Type B pancreatic cell (in vitro differentiated cells): ENCODE measurements at places on chromosomes 2 and 18. TPM values are rescaled to one million over a fixed set of nuclear protein-coding genes. Genes with fewer than 3 reads are reported as not detected.

ST6GAL2 gene
- 1.8 and 18.7 TPM in 2 replicates for total RNA-seq

SPHKAP gene
- total RNA-seq, result 0.51 TPM in 1 of 2 replicates, not detected in the other

TDRD15 gene
- total RNA-seq, result 0.17 TPM in 1 of 2 replicates, not detected in the other

CYS1 gene
- 0.79 and 0.94 TPM in 2 replicates for total RNA-seq

FHOD3 gene
- total RNA-seq, result 3.8 and 5.3 TPM in 2 replicates

UPP2 gene
- total RNA-seq, result not detected in 2 replicates

TSPYL6 gene
- total RNA-seq, result not detected in 2 replicates

EFR3B gene
- 5.3 and 12.4 TPM in 2 replicates for total RNA-seq

EMILIN2 gene
- 3.6 and 9.4 TPM in 2 replicates for total RNA-seq

KIF5C gene
- 20.4 and 38.9 TPM in 2 replicates for total RNA-seq

EML6 gene
- 6.0 and 8.1 TPM in 2 replicates for total RNA-seq

DLX2 gene
- total RNA-seq, result 4.3 and 6.9 TPM in 2 replicates

AMER3 gene
- 3.9 and 10.9 TPM in 2 replicates for total RNA-seq

ABCG5 gene
- total RNA-seq, result 0.10 and 0.36 TPM in 2 replicates

GRCh38 chr2:241001413-241002274 is 3.2 kb downstream of the SNED1 start:
- H3K27me3 ChIP-seq, result peaks cover 17% of the 10 kb centered on the region
- DNase-seq, result peak; percentile 62
- H3K4me1 ChIP-seq, result peaks cover 31% of the 10 kb centered on the region
- no peak overlapping the region for H3K27ac ChIP-seq
- H3K36me3 ChIP-seq, result peaks cover 24% of the 10 kb centered on the region

DNA sequence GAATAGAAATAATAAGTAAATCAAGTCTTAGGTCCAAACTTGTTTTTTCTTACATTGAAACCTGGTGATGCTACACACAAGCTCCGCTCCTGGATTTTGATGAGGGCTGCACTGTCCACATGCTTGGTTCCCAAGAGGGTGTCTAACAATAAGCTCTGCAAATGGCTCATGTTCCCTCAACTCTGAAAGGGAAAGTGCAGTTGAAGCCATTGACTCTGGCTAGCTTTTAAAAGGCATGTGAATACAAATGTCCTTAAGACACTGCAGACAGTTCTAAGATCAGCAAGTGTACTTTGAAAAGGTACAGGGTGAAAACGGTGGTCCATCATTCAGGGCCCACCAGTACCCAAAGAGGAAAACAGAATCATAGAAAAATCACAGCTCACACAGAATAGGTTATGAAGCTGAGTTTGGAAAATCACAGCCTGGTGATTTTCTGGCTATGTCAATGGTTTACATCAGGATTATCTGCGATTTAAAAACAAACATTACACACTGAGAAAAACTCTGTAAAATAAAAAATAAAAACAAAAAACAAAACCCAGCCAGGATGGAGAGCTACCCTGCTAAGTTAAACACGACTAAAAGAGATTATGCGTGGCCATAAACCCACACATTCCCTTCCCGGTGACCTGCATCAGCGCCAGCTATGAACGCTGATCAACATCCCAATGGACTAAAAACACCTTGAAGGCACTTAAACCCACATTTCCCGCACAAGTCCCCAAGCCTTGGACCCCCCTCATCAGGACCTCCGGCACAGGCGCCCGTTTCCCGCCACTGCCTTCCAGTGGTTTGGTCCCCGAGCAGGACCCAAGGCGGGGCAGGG is 554 bp downstream of the PFN4 start:
- H3K4me1 ChIP-seq, result peaks cover 17% of the 10 kb centered on the region
- H3K36me3 ChIP-seq, result no peaks in the 10 kb centered on the region
- H3K27me3 ChIP-seq, result no peaks in the 10 kb centered on the region
- DNase-seq, result no peak
- peak overlapping the region; percentile 85 for H3K4me3 ChIP-seq
- H3K27ac ChIP-seq, result peak overlapping the region; percentile 86

DNA sequence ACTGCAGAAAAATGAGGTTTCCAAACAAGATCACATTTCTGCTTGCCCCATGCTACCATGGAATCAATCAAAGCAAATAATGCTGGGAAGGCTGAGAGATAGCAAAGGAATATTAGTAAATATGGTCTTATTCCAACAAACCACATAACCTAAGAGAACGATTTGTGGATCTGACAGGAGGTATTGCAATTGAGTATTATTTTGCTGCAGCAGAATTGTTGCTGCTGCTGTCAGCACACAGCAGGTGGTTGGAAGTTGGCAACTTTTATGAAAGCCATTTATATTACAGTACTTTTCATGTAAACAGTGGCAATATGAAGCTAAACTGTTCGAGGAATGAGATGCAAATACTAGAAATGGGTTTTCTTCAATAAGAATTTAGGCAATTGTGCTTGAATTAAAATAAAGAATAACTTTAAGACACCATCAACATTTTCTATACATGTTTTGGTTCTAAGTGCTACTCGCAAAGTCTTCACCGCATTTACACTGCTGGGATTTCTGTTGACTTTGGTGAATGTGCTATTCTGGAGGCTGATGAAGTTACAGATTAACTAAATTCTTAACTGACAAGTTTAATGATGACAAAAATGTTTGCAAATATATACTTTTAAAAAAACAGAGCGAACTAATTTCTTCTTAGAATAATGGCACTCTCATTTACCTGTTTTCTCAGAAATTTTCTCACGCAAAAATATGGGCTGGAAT is 1285.7 kb downstream of the CNTNAP5 start:
- no peak overlapping the region for H3K27ac ChIP-seq
- peaks cover 5% of the 10 kb centered on the region for H3K4me1 ChIP-seq
- no peaks in the 10 kb centered on the region for H3K36me3 ChIP-seq
- H3K27me3 ChIP-seq, result no peaks in the 10 kb centered on the region

- H3K27me3 ChIP-seq, result peaks cover 20% of the 10 kb centered on the region
- H3K36me3 ChIP-seq, result peaks cover 3% of the 10 kb centered on the region
- DNase-seq, result no peak
- peaks cover 17% of the 10 kb centered on the region for H3K4me1 ChIP-seq
Observed at GRCh38 chr2:16661526-16661925, 4.1 kb downstream of the CYRIA start.

- no peak for DNase-seq
- no peak overlapping the region for H3K4me3 ChIP-seq
- H3K27ac ChIP-seq, result no peak overlapping the region
- peaks cover 10% of the 10 kb centered on the region for H3K4me1 ChIP-seq
- no peaks in the 10 kb centered on the region for H3K27me3 ChIP-seq
Observed at GRCh38 chr2:8392098-8392866, 289.6 kb upstream of the ID2 start.

DNA sequence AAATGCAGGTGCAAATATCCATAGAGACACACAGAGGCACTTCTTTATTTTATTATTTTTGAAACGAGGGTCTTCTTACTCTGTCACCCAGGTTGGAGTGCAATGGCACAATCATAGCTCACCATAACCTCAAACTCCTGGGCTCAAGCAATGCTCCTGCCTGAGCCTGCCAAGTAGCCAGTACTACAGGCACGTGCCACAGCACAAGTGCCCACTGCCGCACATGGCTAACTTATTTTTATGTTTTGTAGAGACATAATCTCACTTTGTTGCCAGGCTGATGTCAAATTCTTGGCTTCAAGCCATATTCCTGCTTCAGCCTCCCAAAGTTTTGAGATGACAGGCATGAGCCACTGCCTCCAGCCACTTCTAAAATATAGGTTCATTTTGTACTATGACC is 537.6 kb downstream of the THSD7B start:
- DNase-seq, result no peak
- H3K27me3 ChIP-seq, result no peaks in the 10 kb centered on the region
- H3K27ac ChIP-seq, result no peak overlapping the region
- peaks cover 1% of the 10 kb centered on the region for H3K36me3 ChIP-seq
- no peak overlapping the region for H3K4me3 ChIP-seq

- no peaks in the 10 kb centered on the region for H3K27me3 ChIP-seq
- no peak for DNase-seq
- no peak overlapping the region for H3K4me3 ChIP-seq
Observed at GRCh38 chr2:110167326-110168000, 37.4 kb downstream of the NPHP1 start.

DNA sequence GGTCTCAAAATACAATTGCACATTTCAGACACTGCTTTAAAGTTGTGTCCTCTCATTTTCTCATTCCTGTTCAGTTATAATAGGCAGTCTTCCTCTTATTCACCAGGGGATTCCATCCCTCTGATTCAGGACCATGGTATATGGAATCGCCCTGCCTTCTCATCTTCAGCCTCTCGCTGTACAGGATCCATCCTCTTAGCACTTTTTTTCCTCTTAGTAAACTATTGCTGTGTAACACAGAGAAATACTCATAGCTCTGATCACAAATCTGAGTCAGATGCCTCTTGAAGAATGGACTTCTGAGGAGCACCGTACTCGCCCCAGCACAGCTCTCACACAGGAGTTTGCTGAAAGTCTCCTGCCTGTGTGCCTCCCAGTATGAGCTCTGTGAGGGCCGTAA is 11.3 kb downstream of the RMP24 start:
- H3K4me3 ChIP-seq, result no peak overlapping the region
- H3K4me1 ChIP-seq, result no peaks in the 10 kb centered on the region
- peaks cover 25% of the 10 kb centered on the region for H3K36me3 ChIP-seq
- H3K27ac ChIP-seq, result no peak overlapping the region
- no peak for DNase-seq

- no peak overlapping the region for H3K27ac ChIP-seq
- no peaks in the 10 kb centered on the region for H3K36me3 ChIP-seq
- no peak overlapping the region for H3K4me3 ChIP-seq
- peaks cover 6% of the 10 kb centered on the region for H3K27me3 ChIP-seq
- peaks cover 24% of the 10 kb centered on the region for H3K4me1 ChIP-seq
- DNase-seq, result no peak
Observed at GRCh38 chr2:204312105-204312504, 233.2 kb upstream of the PARD3B start.

- H3K27me3 ChIP-seq, result no peaks in the 10 kb centered on the region
- DNase-seq, result no peak
- no peaks in the 10 kb centered on the region for H3K36me3 ChIP-seq
- H3K4me1 ChIP-seq, result no peaks in the 10 kb centered on the region
- H3K4me3 ChIP-seq, result no peak overlapping the region
Observed at GRCh38 chr2:165008730-165009315, 53.5 kb upstream of the SLC38A11 start.

DNA sequence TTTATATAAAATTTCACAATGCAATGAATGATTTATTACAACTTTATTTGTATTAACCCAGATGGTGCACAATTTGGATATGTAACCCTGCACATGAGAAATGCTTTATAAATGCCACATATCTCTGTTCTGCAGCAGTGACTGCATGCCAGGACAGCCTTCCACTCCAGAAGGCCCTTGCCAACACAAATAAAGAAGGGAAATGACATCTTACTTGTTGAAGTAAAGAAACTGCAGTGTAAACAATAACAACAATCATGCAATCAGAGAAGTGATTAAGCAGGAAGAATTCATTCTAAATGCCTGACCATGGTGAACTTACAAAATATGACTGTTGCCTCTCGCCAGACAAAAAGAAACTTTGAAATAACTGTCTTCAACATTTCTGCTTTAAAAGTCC is 129.9 kb upstream of the CHST9 start:
- H3K36me3 ChIP-seq, result no peaks in the 10 kb centered on the region
- DNase-seq, result no peak
- no peaks in the 10 kb centered on the region for H3K27me3 ChIP-seq

- no peak overlapping the region for H3K4me3 ChIP-seq
- H3K27ac ChIP-seq, result no peak overlapping the region
- H3K27me3 ChIP-seq, result no peaks in the 10 kb centered on the region
Observed at GRCh38 chr2:67032076-67032475, 365.1 kb upstream of the ETAA1 start.

DNA sequence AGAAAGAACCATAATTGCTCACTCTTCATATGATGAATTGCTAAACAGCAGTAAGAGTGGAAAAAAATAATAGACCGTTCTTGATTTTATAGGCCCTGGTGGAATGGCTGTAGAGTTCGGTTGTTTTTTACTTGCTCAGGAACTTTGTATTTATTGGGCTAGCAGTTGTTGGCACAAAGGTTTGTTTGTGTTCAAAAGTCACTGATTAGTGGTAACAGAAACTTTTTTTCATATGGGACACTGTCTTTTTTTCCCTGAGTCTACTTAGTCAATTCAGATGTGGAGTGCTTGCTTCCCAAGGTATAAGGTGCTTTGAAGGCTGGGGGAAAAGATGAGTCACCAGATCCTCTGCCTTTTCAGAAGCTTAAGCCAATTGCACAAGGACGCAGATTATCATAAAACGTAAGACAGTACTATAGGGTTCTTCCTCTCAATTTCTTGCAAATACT is 25.8 kb downstream of the PHLPP1 start:
- no peaks in the 10 kb centered on the region for H3K27me3 ChIP-seq
- peaks cover 7% of the 10 kb centered on the region for H3K36me3 ChIP-seq
- H3K4me3 ChIP-seq, result peak overlapping the region; percentile 12
- peaks cover 35% of the 10 kb centered on the region for H3K4me1 ChIP-seq
